ENCODE measurements at places on chromosomes 13 and 19.

DNA sequence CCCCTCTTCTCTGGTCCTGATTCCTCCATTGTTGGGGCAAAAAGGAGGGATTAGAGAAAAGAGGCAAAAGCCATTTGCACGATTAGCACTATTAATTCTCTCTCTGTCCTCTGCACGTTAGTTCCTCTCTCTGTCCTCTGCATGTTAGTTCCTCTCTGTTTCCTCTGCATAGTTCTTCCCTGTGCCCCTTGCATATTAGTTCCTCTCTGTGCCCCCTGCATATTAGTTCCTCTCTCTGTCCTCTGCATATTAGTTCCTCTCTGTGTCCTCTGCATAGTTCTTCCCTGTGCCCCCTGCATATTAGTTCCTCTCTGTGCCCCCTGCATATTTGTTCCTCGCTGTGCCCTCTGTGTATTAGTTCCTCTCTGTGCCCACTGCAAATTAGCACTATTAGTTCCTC is 847.2 kb upstream of the GPC6 start:
- DNase-seq, result no peak

DNA sequence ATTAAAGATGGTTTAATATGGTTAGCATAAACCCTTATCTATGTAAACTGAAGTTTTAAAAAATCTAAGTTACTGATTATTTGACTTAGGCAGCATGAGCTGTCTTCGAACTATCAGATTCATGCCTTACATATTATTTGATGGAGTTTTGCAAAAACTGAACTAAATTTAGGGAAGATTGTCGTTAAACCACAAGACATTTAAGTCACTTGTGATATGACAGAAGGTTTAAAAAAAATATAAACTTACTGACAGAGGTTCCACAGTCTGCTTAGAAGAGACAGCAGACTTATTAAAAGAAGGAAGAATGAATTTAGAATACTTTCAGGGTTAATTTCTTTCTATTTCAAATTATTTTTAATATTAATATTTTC is 110.9 kb upstream of the FRY start:
- no peak for DNase-seq

DNA sequence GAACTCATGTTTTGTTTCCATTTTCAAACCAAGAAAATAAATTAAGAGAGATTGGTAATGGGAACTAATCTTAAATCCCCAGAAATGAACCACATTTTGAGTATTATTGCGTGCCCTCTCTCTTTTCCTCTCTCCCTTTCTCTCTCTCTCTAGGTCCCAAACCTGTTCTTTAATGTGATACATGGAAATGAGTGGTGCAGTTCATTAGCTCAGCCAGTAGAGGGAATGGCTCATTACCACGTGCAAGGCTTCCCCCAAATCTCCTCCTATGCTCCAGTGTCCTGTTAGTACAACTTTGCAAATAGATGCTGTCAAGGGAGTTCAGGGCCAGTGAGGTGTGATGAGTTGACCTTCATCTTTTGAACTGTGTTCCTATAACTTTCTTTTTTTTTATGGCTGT is 178.4 kb downstream of the FGF9 start:
- no peak for DNase-seq

DNA sequence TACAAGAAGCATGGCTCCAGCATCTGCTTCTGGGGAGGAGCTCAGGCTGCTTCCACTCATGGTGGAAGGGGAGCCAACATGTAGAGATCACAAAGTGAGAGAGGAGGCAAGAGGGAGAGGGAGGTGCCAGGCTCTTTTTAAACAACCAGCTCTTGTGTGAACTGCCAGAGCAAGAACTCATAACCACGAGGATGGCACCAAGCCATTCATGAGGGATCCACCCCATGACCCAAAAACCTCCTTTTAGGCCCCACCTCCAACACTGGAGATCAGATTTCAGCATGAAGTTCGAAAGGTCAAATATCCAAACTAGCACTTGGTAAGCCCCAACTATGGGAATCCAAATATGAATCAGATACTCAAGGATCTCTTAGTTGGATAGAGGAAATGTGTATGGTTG is 131.2 kb downstream of the RXFP2 start:
- DNase-seq, result no peak

DNA sequence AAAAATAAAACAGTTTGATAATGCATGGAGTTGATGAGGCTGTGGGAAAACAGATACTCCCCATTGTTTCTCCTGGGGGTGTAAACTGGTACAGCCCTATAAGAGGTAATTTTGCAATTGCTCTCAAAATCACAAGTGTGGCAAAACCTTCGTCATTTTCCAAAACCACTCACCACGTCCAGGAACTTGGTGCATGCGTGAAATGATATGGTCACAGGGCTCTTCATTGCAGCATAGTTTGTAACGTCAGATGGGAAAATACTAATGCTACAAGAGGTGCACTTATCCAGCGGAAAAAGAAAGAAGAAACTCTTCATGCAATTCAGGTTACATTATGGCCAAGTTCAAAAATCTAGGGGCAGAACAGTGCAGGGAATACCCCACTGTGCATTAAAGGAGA is 11.9 kb upstream of the PLAUR start:
- no peak for DNase-seq

DNA sequence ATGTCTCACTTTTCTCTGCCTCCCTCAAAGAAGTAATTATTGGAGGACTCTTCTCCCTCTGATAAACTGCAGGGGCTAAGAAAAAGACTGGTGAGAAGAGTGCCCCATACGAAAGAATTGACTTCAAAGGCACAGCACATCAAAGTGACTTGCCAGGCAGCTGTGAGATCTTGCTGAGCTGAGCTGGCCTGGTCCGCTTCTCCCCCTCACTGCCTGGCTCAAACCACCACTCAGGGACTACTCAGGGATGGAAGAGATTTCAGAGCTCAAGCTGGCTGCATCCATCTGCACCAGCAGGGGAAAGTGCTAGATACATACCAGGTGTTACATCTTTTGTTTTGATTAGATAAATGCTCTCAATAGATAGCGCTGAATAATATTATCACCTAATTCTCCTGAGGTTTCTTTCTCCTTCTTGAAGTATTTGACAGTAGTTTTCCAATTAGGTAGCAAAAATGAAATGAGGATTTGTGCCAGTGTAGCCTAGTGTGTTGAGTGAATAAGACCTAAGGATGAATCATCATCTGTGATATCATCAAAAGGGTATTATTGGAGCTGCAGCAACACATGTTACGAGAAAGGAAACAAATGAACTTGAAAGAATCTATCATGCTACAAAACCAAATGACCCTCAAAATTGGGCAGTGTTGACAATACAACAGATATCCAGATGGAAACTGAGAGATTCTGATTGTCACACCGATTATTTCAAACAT is 379.8 kb downstream of the TBC1D4 start:
- no peak for DNase-seq

GRCh38 chr19:2149980-2150793 is 1.2 kb downstream of the AP3D1 start:
- DNase-seq, result no peak

GRCh38 chr13:37491661-37492060 is 106.9 kb downstream of the POSTN start:
- DNase-seq, result no peak

DNA sequence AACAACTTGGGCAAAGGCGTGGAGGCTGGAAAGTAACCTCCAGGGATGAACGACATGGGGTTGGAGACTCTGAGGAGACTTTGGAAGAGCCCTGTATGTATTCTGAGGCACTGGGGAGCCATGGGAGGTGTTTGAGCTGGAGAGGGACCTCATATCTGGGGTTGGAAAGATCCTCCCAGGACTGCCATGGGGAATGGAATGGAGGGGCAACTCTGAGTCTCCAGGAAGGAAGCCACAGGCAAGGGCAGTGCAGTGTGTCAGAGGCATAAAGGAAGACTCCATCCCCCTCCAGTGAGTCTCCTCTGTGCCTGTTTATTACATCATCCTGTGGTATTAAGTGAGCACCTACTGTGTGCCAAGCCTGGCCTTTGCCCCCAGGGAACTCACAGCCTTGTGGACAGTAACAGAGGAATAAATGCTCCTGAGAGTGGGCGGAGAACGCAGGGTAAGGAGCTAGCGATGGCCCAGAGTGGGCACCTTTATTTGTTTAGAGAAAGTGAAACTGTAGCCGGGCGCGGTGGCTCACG is 7.7 kb downstream of the PEAK3 start:
- DNase-seq, result no peak

DNA sequence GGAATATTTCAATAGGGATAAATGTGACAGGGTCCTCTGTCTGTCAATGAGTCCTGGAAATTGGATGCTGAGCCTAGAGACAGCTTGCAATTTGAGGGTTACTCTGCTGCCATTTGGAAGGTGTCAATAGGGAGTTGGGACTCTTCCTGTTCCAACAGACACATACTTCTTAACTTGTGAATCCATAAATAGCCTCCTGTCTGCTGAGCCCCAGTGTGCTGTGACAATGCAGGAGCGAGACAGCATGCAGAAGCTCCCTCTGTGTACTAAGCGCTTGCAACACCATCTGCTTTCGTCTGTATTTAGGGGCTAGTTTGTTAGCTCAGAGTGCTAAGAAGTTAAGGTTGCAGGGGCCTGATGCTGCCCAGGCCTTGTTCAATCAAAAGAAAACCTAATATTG is 58.5 kb upstream of the GPR12 start:
- DNase-seq, result no peak

- DNase-seq, result no peak
These were observed 44.3 kb downstream of the BBC3 start for GRCh38 chr19:47186446-47187334.

GRCh38 chr19:10339380-10339960 is at the start of gene ICAM3:
Gene ICAM3, minus strand, starts transcription at chr19:10339624. Its CDS starts 10 bp downstream, at chr19:10339614.
- no peak for DNase-seq

DNA sequence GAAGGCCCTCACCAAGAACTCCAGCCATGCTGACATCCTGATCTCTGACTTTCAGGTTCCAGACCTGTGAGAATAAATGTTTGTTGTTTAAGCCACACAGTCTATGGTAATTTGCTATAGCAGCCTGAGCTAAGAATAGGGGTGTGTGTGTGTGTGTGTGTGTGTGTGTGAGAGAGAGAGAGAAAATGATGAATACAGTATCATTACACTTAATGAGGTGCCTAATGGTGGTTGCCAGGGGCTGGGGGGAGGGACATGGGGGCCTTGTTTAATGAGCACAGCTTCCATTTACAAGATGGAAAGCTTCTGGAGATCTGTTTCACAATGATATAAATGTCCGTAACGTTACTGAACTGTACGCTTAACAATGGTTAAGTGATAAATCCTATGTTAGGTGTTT is 53.8 kb upstream of the LATS2 start:
- DNase-seq, result no peak

DNA sequence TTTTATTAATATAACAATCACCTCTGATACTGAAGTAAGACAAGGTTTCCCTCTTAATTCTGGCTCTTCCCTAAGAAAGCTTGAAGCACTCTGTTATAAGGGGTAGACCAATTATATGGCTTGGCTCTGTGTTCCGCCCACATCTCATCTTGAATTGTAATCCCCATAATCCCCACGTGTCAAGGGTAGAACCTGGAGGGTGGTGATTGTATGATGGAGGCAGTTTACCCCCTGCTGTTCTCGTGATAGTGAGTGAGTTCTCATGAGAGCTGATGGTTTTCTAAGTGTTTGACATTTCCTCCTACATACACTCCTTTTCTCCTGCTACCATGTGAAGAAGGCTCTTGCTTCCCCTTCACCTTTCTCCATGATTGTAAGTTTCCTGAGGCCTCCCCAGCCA is 363.8 kb upstream of the PCDH20 start:
- DNase-seq, result no peak

DNA sequence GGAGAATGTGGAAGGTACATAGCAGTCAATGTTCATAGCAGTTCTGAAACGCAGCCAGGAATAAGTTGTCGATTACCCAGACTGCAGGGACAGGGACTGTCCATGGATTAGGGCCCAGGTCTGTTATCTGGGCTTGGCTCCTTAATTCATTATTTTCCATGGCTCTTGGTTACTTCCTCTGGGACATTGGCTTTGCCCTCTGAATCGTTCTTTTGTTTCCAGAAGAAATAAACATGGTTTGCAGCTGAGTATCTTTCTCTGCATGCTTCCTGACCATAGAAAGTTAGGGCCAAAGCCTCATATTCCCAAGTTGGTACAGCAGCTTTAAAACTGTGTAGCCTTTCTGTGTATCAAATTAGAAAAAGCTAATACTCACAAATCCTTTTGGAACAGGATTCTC is 121.7 kb upstream of the MAB21L1 start:
- no peak for DNase-seq

DNA sequence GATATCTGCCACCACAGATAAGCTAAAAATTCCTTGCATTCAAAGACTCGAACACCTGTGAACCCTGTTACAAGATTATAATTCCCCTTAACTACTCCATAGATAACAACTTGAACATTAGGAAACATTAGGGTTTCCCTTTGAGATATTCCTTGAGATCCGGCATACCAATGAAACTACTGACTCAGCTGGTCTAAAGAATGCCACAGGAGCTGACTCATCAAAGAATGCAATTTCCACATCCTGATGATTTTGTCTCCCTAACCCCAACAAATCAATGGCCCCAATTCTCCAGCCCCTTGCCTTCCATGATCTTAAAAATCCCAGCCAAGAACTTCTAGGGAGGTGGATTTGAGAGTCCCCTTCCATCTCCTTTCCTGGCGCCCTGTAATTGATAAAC is 35.6 kb upstream of the ZNF599 start:
- no peak for DNase-seq

- peak; percentile 30 for DNase-seq
These were observed 1.5 kb downstream of the ERCC2 start for GRCh38 chr19:45368737-45369340.

- DNase-seq, result peak; percentile 70
These were observed 13.9 kb upstream of the CACNG6 start for GRCh38 chr19:53977429-53977990.

DNA sequence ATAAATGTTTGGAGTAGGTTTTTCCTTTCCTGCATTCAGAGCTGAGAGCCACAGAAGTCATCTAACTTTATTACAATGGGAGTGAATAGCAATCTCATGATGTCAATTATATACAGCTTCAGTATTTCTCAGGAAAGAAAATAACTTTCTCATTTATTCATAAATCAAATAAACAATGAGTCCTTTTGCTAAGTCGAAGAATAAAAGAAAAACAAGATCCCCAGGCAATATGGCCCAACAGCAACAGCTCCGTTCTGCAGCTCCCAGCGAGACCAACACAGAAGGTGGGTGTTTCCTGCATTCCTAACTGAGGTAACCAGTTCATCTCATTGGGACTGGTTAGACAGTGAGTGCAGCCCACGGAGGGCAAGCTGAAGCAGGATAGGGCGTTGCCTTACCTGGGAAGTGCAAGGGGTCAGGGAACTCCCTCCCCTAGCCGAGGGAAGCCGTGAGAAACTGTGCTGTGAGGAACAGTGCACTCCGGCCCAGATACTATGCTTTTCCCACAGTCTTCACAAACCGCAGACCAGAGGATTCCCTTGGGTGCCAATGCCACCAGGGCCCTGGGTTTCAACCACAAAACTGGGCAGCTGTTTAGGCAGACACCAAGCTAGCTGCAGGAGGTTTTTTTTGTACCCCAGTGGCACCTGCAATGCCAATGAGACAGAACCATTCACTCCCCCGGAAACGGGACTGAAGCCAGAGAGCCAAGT is 128.2 kb downstream of the SLITRK1 start:
- DNase-seq, result no peak

DNA sequence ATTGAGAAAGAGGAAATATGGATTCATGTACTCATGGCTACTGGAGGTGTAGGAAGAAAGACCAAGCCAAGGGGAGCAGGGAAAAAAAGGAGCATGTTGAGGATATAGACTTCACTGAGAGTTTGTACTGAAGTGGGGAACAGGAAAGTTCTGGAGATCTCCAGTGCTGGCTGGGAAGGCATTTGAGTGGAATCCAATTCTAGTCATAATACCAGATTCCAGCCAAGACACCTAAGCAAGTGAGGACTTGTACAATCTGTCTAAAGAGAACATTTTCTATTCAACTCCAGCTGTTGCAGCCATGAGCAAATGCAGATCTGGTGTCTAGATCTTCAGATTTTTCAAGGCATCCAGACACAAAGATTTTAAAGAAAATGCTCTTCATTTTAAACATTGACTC is 412.5 kb downstream of the OXGR1 start:
- DNase-seq, result no peak

- DNase-seq, result no peak
These were observed 32.5 kb downstream of the LCP1 start for GRCh38 chr13:46149272-46150133.
